ENCODE measurements at places on chromosomes 6 and 20. TPM values are rescaled to one million over a fixed set of nuclear protein-coding genes. Genes with fewer than 3 reads are reported as not detected.

Gene MUCL3
- not detected for total RNA-seq

Gene C20orf141
- not detected for total RNA-seq

Gene FAM209A
- not detected for total RNA-seq

Gene C20orf96
- 6.8 TPM for total RNA-seq

Gene TRIM15
- total RNA-seq, result not detected

Gene BCAS1
- total RNA-seq, result 93.3 TPM

Gene PXMP4
- 13.5 TPM for total RNA-seq

GRCh38 chr6:124203101-124203811 lies 399.6 kb downstream of the NKAIN2 start:
- H3K27me3 ChIP-seq, result no peaks in the 10 kb centered on the region
- H3K36me3 ChIP-seq, result no peaks in the 10 kb centered on the region
- no peak for DNase-seq
- H3K4me1 ChIP-seq, result no peaks in the 10 kb centered on the region
- H3K4me3 ChIP-seq, result no peak overlapping the region
- H3K27ac ChIP-seq, result no peak overlapping the region

- H3K36me3 ChIP-seq, result peaks cover 12% of the 10 kb centered on the region
- H3K27me3 ChIP-seq, result no peaks in the 10 kb centered on the region
- no peak for DNase-seq
- H3K4me3 ChIP-seq, result no peak overlapping the region
- H3K4me1 ChIP-seq, result no peaks in the 10 kb centered on the region
Observed at GRCh38 chr20:45080867-45081624, 19.9 kb downstream of the KCNS1 start.

DNA sequence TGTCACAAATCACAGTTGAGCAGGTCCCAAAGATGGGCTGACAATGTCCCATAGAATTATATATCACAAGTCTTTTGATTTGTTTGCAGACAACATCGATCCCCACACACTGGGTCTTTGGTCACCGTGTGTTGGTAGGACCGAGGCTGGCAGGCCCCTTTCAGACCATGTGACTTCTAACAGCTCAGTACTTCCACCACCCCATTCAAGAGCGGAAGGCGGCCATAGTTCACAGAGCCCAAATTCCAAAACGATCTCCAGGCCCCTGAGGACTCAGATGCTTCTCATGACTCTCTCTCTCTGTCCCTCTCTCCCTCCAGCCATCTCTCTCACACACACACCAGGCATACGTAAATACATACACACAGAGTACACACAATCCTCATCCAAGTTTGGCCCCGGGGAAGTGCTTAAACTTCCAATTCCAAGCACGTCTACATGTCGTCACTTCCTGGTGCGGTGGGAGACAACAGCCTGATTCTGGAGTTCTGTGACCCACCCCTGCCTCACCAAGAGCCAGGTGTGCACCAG lies 155.9 kb upstream of the INSM1 start:
- H3K27ac ChIP-seq, result no peak overlapping the region
- no peak overlapping the region for H3K4me3 ChIP-seq
- DNase-seq, result no peak
- H3K36me3 ChIP-seq, result no peaks in the 10 kb centered on the region
- peaks cover 6% of the 10 kb centered on the region for H3K27me3 ChIP-seq

- no peak overlapping the region for H3K27ac ChIP-seq
- no peaks in the 10 kb centered on the region for H3K27me3 ChIP-seq
- no peaks in the 10 kb centered on the region for H3K4me1 ChIP-seq
- DNase-seq, result no peak
Observed at GRCh38 chr6:139050770-139051313, 22.3 kb downstream of the ABRACL start.

DNA sequence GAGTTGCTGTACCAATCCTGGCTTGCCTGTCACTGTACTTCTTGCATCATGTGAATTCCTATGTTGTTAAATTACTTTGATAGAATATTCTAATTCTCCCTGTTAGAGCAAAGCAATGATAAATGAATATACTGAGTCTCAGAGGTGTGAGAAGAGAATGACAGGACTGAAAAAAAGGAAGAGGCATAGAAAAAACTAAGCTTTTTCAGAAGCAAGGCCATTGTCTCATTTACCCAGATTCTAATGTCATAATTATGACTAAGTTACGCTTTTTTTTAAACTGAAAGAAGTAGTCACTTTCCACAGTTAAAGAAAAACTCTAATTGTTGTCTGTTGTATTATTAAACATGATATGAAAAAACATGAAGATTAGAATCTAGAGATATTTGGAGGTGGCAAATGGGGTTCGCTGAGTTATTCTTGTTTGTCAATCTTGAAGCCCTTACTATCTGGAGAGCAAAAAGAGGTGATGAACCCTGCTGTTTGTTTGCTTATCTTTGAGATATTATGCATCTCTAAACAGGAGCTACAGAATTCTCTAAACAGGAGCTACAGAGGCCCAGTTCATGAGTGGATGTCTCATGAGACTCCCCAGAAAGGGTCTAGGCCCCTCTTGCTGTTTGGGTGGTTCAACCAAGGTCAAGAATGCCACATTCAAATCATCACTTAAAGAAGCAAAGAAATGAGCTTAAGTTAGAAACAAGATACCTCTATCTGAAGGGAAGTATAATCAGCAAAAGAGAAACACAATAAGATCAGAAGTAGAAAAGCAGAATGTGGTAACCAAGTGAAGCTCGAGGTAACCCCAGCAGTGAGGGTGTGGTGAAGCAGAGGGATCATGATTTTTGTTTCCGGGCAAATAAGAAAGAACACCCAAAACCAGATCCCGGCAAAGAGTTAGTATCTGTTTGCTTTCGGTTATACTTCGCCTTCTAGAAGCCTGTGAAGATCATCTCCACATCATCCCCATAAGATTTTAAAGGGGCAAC lies 33.3 kb upstream of the THEMIS start:
- H3K36me3 ChIP-seq, result no peaks in the 10 kb centered on the region
- no peak for DNase-seq
- no peaks in the 10 kb centered on the region for H3K4me1 ChIP-seq

GRCh38 chr20:58852543-58853271 lies at the start of gene GNAS:
Gene GNAS, plus strand, starts transcription at chr20:58852716.
- peaks cover 49% of the 10 kb centered on the region for H3K4me1 ChIP-seq
- no peaks in the 10 kb centered on the region for H3K36me3 ChIP-seq
- H3K27ac ChIP-seq, result no peak within 1 kb of the TSS
- DNase-seq, result no peak
- H3K4me3 ChIP-seq, result peak within 1 kb of the TSS; percentile 29
- H3K27me3 ChIP-seq, result peaks cover 57% of the 10 kb centered on the region

DNA sequence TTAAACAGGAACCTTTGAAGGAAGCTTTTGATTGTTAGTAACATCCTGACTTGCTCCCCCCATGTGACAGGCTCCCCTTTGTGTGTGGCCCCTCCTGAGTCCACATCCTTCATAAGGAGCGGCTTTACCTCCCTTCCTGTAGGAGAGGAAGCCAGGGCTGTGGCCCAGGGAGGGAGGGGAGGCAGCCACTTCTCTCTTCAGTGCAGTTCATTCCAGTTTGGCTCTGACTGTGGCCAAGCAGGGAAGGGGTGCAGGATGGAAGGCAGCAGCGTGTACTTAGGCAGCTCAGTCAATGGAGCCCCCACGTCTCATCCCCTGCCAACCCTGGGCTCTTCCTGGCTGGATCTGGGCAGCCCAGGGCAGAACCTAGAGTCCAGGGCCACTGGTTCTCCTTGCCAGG lies 295.2 kb downstream of the QKI start:
- no peaks in the 10 kb centered on the region for H3K27me3 ChIP-seq
- H3K4me3 ChIP-seq, result no peak overlapping the region
- H3K4me1 ChIP-seq, result peaks cover 35% of the 10 kb centered on the region
- no peak overlapping the region for H3K27ac ChIP-seq
- DNase-seq, result no peak
- H3K36me3 ChIP-seq, result no peaks in the 10 kb centered on the region

GRCh38 chr6:109373331-109373730 lies 8.9 kb downstream of the CD164 start:
- H3K27me3 ChIP-seq, result no peaks in the 10 kb centered on the region
- no peaks in the 10 kb centered on the region for H3K4me1 ChIP-seq
- H3K27ac ChIP-seq, result no peak overlapping the region

DNA sequence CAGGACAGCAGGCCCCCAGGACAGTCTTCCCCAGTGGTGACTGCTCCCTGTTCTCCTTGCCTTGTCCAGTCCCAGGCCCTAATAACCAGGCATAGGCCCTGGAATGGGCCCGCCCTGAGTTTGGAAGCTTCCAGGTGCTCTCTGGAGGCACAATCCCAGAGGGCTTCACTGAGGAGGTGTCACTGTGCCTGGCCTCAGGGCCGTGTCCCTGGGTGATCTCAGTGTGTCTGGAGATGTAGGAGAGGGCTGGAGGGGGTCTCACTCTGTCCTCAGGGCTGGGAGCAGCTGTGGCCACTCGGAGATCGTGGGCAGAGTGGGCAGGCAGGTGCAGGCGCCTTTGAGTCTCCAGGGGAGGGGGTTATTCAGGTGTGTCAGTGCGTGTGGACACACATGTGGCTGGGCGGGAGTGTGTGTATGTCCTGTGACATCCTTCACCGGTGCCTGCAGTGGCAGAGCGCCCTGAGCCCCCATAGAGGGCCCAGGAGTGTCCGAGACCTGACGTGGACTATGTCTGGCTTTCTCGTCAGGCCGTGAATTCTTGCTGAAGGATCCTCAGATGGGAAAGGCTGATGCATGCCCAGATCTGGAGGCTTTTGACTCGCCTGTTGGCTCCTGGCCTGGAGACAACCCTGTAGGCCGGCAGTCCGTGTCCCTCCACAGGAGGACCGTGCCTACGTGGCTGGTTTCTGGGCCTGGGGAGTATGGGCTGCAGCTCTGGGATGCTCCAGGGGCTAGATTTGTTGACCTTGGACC lies 5.5 kb upstream of the NPBWR2 start:
- no peak overlapping the region for H3K27ac ChIP-seq
- peaks cover 55% of the 10 kb centered on the region for H3K4me1 ChIP-seq
- no peak for DNase-seq
- H3K4me3 ChIP-seq, result no peak overlapping the region

DNA sequence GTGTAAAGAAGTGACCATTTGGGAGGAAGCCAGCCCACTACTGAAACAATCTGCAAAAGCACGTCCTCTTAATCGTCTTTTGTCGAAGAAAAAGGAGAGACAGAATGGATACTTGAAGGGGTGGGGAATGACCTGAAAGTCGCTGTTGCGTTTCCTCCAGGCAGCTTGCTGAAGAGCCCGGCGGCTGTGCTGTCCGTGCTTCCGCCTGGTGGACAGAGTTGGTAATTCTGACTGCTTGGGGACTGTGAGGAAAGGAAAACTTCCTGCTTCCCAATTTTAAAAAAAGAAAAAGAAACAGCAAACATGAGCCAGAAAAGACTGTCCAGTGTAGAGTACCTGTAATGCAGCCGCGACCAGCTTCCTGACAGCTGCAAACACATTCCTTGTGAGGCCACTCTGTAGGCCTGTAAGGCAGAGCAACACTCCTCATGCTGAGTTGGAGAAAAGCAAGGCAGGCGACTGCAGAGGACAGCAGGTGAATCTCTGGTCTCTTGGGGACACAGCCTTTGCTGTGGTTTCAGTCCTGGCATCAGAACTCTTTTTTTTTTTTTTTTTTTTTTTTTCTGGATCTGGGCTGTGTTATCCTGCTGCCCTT lies 251.1 kb upstream of the TBX18 start:
- peak; percentile 72 for DNase-seq
- no peaks in the 10 kb centered on the region for H3K27me3 ChIP-seq
- H3K4me1 ChIP-seq, result peaks cover 3% of the 10 kb centered on the region
- H3K4me3 ChIP-seq, result no peak overlapping the region

DNA sequence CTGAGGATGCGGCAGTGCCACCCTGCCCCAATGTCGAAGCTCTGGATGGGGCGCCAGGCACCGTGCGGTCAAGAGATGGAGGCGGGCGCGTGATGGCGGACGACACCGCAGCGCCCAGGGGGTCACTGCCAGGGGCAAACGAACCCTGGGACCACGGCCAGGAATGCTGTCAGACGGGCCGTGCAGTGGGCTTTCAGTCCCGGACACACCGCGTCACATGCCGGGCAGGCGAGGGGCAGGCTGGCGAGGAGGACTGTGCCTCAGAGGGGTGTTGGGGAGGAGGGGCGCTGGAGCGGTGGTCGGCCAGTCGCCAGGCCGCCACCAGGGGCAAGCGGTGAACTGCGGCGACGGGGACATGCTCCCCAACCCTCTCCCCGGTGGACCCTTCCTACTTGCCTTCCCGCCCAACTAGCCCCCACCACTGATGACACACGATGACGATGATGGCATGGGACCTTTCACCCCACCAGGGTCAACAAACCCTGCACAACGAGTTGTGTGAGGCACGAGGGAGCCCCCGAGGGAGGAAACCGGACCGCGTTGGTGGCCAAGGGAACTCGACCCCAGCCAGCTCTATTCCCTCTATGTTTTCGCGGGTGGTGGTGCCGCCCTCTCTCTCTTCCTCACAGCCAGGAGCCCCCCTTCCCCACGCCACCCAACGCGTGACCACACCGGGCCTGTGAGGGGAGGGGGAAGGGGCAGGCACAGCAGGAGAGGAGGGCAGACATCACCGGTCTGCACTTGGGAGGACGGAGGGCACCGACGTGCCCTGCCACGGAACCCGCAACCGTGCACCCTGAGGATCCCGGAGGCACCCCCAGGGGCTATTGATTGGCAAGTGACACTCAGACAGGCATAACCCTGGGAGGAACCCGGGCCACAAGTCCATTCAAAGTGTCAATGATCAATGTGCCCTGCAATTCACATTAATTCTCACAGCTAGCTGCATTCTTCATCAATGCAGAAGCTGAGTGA lies 1960.9 kb upstream of the DEFB115 start:
- H3K27ac ChIP-seq, result no peak overlapping the region
- H3K27me3 ChIP-seq, result no peaks in the 10 kb centered on the region

GRCh38 chr6:31126396-31127175 lies 6.3 kb upstream of the CDSN start:
- peaks cover 14% of the 10 kb centered on the region for H3K4me1 ChIP-seq
- no peak overlapping the region for H3K4me3 ChIP-seq
- no peaks in the 10 kb centered on the region for H3K27me3 ChIP-seq
- H3K27ac ChIP-seq, result no peak overlapping the region
- H3K36me3 ChIP-seq, result no peaks in the 10 kb centered on the region

- H3K4me1 ChIP-seq, result no peaks in the 10 kb centered on the region
- H3K27ac ChIP-seq, result no peak overlapping the region
- no peak overlapping the region for H3K4me3 ChIP-seq
- DNase-seq, result no peak
Observed at GRCh38 chr6:154058963-154059680, 20.1 kb downstream of the OPRM1 start.

Measured in spinal cord (tissue), 10 donors.